ENCODE measurements at places on chromosomes 13 and 19.
A peak's percentile ranks its signal among the peaks of the same experiment; 100 is the strongest.

DNA sequence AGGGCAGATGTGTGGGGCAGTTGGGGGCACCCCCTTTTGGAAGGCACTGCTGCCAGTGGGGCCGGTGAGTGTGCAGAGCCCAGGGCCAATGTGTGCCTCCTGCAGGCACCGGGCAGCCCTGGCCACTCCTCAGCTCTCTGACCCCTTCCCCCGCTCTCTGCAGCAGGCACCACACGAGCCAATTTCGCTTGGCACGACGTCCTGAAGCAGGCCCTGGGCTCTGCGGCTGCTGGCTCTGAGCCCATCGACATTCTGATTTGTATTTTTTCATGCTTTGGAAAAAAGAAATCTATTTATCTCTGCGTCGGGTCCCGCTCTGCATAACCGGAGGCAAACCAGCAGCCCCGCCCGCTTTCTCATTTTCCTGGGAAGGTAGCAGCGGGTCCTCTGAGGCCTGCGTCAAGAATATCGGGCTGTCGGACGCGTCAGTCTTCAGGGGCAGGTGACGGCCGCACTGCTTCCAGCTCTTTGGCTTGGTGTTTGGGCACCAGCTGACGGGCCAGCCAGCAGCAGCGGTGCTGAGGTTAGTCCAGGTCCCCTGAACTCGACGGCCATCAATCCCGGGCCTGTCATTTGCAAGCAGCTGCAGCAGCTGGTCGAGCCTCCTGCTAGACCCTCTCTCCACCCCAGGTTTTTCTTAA is 134.3 kb downstream of the KDM4B start:
- no peak for DNase-seq

DNA sequence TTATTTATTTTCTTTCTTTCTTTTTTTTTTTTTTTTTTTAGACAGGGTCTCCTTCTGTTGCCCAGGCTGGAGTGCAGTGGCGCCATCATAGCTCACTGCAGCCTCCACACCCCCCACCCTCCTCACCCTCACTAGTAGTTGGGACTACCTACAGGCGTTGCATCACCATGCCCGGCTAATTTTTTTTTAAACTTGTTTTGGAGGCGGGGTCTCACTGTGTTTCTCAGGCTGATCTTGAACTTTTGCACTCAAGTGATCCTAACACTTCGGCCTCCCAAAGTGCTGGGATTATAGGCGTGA is 33.6 kb downstream of the GJA3 start:
- DNase-seq = no peak

GRCh38 chr13:36345438-36346221 is 564 bp downstream of the SPART start:
- peak; percentile 82 for DNase-seq

DNA sequence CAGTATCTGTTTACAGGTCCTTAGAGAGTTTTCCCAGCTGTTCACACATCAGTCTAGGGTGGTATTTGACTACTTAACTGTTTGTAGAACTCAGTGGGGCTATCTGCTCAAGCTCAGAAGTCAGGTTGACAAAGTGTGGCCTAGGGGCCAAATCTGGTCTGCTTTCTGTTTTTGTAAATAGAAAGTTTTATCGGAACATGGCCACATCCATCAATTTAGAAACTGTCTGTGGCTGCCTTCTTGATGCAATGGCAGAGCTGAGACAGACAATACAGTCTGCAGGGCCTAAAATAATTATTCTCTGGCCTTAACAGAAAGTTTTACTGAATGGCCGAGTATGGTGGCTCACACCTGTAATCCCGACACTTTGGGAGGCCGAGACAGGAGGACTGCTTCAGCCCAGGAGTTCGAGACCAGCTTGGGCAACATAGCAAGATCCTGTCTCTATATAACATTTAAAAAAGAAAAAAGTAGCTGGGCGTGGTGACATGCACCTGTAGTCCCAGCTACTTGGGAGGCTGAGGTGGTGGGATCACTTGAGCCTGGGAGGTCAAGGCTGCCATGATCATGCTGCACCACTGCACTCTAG is 2.4 kb downstream of the SMG9 start:
- no peak for DNase-seq

DNA sequence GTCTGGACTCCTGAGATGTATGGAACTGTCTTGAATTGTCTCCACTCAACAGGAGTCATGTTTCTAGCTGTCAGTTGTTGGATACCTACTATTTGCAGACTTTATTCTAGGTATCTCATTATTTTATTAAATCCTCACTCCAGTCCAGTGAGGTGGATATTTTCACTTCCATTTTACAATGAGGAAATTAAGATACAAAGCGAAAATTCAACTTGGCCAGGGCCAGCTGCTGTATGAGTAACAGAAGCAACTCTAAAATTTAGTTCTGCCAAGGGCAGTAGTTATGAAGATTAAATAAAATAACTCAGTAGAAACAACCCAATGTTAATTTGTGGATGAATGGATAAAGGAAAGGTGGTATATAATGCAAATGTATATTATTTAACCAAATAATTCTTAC is 12.6 kb upstream of the NDFIP2 start:
- DNase-seq = no peak

DNA sequence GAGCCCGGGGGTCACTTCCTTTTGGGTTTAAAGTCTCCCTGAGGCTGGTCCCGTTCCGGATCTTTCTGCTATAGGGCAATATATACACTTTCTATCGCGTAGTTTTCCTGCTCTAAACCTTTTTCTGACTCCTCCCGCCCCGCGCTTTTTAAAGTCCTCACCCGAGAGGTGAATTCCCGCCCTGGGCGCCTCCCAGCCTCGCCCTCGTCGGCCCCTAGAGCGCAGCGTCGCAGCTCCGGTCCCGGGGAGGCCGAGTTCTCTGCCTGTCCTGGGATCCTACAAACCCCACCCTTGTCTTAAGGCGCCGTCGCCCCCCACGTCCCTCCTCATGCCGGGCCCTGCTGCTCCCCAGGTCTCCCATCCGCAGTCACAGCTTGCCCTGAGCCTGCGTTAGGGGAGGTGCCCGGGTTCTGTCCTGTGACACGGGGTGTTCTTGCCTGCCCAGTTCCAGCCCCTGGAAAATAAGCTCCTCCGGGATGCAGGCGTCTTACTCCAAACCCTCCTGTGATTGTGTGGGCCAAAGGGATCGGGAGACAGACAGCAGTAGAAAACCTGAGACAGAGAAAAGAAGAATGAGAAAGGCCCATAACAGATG is 491 bp downstream of the ZNF525 start:
- DNase-seq = no peak

DNA sequence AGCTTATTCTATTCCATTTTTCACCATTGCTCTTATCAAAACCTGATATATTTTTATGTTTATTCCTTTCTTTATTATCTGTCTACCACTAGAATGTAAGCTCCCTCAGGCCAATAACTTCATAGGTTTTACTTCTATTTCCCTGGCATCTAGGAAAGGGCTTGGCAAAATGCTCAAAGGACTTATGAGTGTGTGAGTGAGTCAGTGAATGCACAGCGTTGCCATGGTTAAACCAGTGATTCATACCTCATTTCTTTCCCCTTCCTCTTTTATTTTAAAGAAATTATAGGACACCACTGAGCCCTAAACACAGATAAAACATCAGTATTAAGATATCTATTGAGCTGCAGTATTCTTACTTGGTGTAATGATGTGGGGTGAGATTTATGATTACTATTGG is 162.1 kb downstream of the GPC6 start:
- peak; percentile 26 for DNase-seq

DNA sequence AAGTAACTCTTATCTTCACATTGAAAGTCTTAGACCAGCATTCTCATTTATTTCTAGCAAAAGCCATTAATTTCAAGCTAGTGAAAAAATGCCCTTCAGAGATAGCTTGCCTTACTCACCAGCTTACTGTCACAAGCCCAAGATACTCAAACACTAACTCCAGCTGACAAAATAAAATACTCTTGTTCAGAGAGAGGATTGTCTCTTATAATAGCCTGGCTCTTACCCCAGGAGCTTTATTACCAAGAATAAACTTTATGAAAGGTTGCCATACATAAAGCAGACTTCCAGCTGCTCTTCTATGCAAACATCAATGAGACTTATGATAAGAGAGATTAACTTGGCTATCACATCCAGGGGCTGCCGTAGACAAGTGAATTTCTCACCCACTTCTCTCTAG is 53.6 kb downstream of the XPO4 start:
- no peak for DNase-seq

DNA sequence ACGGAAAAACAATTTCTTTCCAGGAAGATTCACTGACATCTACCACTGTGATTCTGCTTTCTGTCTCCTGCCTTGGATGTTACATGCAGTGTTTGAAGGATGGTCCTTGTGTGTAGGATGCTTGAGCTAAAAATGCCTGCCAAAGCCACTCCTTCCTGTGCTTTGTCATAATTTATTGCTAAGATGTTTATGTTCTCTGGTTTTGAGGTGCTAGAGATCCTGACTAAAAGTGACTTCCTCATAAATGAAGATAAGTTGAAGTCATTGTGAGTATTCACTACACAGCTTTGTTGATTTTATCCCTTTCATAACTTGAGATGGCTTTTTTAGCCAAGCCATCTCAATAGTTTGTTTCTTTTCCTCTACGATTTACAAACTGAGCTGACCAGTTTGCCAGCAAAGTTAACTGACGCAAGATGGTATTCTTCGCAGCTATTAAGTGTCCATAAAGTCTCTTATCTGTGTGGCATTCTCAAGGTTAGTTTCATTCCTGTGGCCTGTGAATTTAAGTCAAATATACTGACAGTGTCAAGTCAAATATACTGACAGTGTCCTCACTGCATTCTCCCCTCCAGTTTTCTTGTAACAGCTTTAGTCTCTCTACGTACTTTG is 15.7 kb upstream of the FBXL3 start:
- DNase-seq = no peak

- peak; percentile 67 for DNase-seq
These were observed 417.3 kb downstream of the DIAPH3 start for GRCh38 chr13:59746291-59746962.

- no peak for DNase-seq
These were observed 10.5 kb downstream of the XRCC1 start for GRCh38 chr19:43564800-43565199.

DNA sequence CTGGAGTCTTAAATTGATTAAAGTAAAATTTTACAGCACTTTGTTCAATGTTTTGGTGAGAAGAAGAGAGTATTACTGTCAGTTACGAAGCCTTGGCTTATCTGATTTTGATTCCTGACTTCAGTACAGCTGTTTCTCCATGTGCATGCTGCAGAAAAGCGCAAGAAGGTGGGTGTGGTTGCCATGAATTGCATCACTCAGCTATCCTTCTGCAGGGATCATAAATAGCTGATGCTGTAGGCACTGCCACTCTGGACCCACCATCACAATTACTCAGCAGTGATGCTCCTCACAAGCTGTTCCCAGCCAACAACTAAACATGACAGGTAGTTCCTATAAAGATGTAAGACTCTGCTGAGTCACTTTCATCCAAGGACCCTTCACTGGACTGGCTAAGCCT is 321.2 kb downstream of the IRS2 start:
- peak; percentile 4 for DNase-seq

DNA sequence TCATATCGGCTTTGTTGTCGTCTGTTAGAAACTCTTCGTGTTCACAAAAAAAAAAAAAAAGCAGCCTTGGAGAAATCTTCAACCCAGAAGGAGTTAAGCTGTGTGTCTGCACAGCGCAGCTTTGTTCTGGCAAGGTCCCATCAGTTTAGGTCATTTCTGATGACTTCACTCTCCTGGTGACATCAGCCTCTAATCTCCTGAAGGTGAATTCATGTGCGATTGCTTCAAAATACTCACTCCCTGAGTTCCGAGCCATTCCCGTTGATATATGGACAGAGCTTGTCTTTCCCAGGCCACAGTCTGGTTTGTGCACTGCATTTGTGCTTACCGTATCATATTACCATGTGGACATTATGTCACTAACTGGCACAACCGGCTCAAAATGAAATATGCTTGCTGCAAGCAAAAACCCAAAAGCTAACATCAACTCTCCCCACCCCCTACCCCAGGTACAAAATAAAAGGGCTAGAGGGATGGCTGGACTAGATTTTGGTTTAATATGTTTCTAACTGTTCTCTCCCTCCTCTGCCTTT is 342.4 kb downstream of the KCNRG start:
- DNase-seq = peak; percentile 66

GRCh38 chr19:6484831-6485230 is 3.2 kb upstream of the DENND1C start:
- no peak for DNase-seq

Measured in LHCN-M2 (cell line).